Heart right ventricle (tissue), 16 donors: ENCODE measurements at places on chromosomes 16 and 17. TPM values are rescaled to one million over a fixed set of nuclear protein-coding genes. Genes with fewer than 3 reads are reported as not detected.

DNA sequence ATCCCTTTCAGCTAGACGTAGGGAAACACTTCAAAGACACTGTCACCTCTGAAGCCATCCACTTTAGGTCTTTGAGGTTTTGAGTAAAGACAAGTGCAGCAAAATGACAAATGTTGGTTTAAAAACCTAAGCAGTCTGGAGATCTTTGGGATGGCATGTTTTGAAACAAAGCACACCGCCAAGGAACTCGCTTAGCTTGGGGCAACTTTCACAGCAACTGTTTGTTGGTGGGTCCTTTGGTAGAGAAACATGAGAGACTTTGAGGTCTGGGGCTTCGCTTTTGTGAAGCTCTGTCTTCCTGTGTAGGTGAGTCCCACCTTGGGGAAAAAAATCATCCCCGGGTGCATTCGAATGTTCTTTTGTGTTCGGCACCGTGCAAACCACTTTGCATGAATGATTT is 357.5 kb downstream of the SNX29 start:
- DNase-seq: no peak

DNA sequence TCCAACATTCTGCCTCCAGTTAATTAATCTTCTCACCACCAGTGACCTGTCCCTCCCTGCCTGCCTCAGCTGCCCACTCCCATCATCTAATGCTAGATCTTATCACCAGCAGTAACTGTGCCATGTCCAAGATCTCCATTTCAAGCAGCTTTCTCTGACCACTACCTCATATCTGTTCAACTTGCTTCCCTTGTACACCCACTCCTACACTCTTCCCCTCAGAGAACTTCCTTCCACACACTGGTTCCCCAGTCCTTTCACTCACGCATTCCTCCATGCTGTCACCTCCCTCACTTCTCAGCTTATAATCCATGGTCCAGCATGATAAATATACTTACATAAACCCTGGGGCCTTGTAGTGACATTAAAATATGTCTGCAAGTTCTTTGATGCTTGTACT is 31.8 kb upstream of the DYNLL2 start:
- DNase-seq: no peak

Gene TSPAN10
- 0.57 TPM for total RNA-seq

DNA sequence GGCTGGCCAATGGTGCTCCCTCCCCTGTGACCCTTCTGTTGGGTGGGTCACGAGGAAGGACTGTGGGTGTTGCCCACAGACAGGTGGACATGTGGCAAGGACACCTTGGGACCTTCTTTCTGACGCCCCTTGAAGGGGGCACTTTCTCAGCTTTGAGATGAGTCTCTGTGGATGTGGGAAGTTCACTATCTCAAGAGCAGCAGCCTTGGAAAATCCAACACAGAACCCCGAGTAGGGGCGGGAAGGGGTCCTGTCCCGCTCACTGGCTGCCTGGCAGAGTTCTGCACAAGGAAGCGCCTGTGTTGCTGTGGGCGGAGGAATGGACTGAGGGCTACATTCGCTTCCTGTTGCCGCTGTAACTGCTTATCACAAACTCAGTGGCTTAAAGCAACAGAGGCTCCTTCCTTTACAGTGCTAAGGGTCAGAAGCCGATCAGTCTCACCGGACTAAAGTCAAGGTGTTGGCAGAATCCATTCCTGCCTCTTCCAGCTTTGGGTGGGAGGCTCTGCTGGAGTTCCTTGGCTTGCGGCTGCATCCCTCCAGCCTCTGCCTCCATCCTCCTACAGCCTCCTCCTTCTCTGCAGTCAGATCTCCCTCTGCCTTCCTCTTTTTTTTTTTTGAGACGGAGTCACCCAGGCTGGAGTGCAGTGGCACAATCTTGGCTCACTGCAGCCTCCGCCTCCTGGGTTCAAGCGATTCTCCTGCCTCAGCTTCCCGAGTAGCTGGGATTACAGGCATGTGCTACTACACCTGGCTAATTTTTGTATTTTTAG is 305.2 kb downstream of the SEC14L1 start:
- no peak for DNase-seq

Gene TP53TG3F
- 0.31 TPM for total RNA-seq

DNA sequence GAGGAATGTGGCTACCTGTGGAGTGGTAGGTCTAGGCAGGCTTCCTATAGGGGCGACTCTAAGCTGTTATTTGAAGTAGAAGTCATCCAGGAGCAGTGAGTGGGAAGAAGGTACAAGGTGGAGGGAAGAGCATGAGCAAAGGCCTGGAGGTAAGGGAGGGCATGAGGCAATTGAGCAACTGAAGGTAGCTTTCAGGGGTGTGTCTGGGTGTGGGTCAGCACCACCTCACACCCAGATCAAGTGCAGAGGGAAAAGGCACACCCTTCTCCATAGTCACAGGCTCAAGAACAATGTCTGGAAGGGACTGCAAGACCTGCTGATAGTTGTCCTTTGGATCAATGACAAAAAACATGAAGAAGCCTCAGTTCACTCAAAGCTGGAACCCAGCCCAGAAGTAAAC is 46.5 kb upstream of the IRX6 start:
- DNase-seq: no peak

GRCh38 chr16:84742641-84743092 is 42.9 kb downstream of the USP10 start:
- no peak for DNase-seq

DNA sequence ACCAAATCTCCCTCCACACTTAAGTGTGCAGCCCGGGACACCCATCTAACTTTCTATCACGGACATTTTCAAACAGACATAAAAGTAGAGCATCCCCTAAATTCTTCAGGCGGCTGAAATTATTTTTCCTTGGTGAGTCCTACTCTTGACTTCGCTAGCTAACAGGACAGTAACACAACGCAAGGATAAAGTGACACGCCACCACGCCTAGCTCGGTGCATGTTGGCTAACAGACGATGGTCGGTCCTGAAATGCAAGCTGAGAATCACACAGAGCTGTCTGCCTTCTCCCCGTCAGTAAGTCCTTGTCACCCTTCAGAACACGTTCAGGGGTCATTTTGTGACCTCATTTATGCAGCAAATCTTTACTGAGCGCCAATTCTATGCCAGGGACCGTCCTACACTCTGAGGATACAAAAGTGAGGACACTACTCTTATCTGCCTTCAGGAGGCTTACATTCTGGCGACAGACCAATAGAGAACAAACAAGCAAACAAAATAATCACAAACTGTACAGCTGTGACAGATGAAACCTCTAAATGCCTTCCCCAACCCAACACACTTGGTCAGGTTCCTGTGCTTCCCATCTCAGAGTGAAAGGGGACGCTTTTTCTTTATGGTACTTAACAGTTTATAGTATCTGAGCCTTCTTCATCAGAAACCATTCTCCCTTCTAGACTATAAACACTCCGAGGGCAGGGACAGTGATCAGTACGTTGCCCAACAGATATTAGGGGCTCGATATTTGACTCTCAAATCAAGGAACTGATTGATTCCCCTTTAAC is 1.3 kb downstream of the NTAN1 start:
- no peak for DNase-seq

GRCh38 chr16:30892670-30893416 is 1.0 kb downstream of the BCL7C start:
- DNase-seq: no peak

- no peak for DNase-seq
Observed at GRCh38 chr16:78704416-78704815, 605.0 kb downstream of the WWOX start.

DNA sequence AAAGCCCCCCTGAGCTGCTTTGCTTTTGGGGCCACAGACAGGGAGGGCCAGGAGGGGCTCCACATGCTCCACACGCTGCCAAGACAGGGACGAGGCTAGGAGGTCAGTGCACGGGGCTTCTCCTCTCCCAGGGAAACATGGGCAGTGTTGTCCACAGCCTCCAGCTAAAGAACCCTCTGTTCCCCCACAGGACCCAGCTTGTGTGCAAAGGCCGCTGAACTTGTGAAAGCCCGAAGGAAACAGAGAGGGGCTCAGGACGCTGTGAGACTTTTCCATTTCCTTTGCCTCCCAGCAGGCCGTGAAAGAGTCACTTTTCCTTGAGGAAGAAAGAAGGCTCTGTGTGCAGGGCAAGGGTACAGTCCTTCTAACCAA is 9.7 kb downstream of the CDRT4 start:
- DNase-seq: no peak

Gene CD7
- total RNA-seq: 6.0 TPM

Gene CDRT15
- total RNA-seq: not detected

- no peak for DNase-seq
Observed at GRCh38 chr17:34499576-34499975, 79.8 kb upstream of the TMEM132E start.

DNA sequence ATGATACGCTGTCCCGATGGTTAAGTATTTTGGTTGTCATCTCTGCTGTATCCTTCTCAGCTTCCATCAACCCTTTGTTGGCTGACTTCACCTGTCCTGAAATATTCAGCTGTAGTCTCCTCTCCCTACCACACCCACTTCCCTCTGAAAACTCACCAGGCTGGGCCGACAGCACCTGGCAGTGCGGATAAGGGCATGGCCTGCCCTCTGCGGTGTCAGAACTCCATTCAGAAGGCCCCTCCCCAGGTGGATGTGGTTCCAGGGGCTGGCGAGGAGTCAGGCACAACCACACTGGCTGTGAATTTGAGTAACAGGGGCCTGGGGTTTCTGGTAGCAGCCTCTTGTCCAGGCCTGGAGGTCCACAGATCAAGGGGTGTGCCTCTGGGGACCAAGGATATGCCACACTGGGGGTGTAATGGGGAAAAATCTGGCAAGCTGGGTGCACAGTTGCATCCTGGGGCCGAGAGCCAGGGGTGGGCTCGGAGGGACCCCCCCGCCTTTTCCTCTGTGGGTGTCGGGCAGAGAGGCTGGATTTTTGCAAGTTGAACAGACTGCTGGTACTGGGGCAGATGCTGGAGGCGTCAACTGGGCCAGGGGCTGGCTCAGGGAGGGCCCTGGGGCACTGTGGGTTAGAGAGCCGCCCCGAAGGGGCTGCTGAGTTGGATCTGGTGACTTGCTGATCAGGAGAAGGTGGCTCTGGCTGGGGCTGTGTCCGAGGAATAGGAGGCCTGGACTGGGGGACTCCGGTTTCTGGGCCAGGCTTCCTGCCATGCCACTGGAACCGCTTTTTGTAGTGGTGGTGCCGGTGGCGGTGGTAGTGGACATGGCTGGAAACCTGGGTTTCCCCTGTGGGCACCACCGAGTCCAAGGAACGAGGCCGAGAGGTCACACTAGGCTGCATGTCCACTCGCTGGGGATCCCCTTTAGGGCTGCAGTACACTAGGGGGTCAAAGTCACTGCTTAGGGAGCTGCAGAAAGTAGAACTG is 5.6 kb upstream of the SUPT4H1 start:
- DNase-seq: no peak

Gene CA10
- total RNA-seq: not detected

DNA sequence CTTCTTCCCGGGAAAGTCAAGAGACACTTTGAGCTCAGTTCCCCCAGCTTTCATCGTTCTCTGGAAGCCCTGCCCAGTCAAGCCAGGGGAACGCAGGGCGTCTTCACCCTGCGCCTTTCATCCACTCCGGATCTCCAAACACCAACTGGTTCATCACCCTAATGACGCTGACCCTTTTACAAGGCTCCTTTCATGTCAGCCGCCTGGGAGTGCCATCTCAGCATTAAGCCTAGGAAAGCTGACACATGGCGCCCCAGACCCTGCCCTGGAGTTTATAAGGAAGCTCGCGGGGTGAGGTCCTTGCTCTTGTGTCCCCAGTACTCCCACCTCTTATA is 594 bp upstream of the DNAJC7 start:
- DNase-seq: no peak

DNA sequence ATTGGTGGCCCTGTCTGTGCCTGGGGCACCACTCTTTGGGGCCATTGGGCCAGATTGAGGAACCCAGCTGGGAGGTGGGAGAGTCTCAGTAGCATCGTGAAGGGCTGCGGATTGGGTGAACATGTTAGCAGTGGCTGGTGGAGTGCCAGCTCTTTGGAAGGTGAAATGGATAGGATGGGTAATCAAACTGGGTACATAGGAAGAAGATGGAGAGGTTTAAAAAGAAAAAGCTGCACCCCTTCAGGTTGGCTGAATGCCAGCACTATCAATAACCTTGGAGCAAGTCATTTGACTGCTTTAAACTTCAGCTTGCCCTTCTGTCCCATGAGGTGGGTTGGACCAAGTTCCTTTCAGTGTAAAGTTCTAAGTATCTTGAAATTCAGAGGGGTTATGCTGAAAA is 95.0 kb downstream of the RPTOR start:
- no peak for DNase-seq

- no peak for DNase-seq
Observed at GRCh38 chr16:74100395-74101326, 196.0 kb upstream of the PSMD7 start.

Gene ARRB2
- total RNA-seq: 16.5 TPM

DNA sequence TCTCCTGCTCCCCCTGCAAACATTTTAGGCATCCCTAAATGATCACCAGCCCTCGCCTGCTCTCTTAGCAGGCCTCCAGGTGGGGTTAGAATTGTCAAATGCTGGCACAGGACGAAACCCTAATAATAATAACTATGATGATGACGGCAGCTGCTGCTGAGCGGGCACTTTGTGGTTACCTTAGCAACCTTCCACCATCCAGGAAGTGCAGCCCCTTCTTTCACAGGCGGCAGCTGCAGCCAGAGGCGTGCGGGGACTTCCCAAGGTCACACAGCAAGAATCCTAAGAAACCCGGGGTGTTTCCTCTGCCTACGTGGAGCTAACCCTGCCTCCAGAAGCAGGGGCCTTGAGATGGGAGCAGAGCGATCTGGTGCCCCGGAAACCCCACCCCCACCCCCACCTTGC is 22.4 kb upstream of the EIF1 start:
- DNase-seq: no peak
